ENCODE measurements at places on chromosomes 7 and 10.
A peak's percentile ranks its signal among the peaks of the same experiment; 100 is the strongest.

DNA sequence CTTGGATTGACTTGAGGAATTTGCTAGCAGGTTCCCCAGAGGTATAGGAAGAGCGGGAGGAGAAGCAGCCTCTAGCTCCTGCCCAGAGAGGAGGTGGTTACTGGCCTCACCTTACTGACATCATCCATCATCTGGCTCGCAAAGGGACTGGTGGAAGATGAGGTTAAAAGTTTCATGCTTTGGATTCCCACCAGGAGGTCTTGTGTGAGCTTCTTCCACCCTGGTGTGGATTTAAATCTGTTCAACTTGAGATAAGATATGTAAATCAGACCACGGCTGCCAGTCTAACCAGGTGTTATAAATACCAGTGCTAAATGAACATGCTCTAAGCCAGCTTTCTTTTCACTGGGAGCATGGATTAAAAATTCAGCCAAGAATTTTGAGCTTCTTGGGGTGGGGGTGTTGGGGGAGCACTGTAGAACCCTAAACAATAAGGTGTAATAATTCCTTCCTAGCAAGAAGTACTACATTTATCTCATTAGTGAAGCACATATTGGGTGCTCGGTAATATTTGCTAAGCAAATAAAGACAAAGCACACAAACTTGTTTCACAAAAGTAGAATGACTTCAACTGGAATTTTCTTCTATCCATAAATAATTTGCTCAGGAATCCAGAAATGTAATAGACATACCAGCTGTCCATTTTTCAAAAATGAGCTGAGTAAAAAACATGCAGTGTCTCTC lies 7.8 kb downstream of the PROSER2 start:
- peak; percentile 33 for DNase-seq

- peak; percentile 9 for DNase-seq
Observed at GRCh38 chr10:6050801-6051445, 11.2 kb downstream of the IL2RA start.

GRCh38 chr7:134548877-134549276 lies at the start of gene AKR1B15:
Gene AKR1B15 (plus strand): TSS chr7:134549110. CDS start chr7:134564620, 15,510 bp downstream.
- no peak for DNase-seq

DNA sequence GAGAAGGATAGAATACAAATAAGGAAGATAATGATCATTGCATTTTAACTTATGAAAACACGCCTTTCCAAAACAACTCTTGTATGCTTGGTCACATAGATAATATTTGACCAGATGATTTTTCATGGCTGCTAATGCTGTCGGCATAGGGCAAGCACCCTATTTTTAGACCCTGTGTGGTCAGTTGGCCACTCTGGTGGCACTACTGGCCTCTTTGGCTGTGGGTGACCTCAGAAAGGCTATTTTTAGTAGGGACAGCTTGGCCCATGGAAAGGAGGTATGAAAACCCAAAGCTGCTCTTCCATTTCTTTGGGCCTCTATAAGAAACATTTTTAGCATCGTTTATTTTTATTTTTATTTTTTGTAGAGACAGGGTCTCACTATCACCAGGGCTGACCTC lies 12.3 kb downstream of the BMPER start:
- no peak for DNase-seq

- no peak for DNase-seq
Observed at GRCh38 chr10:116141246-116141645, 131.8 kb downstream of the GFRA1 start.

- no peak for DNase-seq
Observed at GRCh38 chr7:106288263-106288662, 3.5 kb upstream of the NAMPT start.

DNA sequence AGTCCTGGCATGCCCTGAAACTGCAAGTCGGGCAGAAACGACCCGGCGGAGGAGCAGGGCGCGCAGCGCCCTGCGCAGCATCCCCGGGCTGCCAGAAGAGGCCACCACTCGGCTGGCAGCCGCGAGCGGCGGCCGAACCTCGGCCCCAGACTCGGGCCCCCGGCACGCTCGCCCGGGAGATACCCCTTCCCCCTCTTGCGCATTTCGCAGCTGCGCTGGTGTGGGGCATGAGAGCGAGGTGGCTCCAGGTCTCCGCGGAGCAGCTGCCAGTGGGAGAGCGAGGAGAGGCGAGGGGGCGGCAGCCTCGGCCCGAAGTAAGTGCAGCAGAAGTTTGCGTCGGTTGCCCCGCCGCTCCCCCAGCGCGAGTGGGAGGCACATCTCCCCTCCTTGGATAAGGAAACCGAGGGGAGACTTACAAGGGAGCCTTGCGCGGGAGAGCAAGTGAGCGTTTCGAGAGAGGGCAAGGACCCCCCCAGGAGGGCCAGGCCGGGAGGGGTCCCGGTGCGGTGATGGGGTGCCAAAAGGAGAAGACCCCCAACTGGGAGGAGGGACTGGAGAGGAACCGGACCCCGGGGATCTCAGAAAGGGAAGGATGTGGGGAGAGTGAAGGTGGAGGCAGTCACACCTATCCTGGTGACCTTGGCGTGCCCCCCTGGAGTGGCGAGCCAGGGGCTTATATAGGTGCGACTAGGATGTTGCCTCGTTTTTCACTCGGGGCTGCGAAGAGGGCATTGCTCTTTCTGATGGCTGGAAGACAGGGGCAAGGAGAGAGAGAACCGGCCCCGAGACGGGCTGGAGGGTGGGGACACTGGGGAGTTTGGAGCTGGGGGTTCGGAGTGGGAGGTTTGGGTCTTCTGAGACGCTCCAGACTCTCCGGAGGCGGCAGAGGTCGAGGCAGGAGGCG lies 256.3 kb downstream of the OTUD1 start:
- no peak for DNase-seq

DNA sequence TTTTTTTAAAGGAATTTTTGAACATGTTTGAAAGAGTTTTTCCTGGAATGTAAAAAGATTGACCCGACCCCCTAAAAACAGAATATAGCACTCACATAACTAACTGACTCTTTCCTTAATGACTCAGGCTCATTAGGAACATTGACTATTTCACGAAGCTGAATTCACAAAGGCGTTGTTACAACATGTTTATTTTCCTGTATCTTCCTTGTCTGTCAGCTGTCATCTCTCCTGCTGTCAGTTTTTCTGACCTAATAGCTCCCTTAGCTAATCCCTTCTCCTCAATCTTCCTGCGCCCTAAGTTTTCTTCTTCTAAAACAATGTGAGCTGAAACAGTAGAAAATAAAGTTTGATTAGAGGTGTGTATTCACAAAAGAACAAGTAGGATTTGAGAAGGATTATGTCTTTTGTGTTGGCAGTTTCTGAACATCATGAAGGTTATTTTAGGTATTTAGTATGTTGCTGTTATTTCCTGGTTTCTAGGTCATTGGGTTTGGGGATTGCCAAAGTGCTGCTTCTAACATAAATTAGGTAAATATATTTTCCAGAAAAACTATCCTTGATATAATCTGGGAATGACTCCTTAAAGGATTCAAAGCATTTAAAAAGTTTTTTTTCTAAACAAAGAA lies 4.6 kb upstream of the MDFIC start:
- no peak for DNase-seq

- no peak for DNase-seq
Observed at GRCh38 chr7:135859538-135859937, 110.9 kb upstream of the FAM180A start.

DNA sequence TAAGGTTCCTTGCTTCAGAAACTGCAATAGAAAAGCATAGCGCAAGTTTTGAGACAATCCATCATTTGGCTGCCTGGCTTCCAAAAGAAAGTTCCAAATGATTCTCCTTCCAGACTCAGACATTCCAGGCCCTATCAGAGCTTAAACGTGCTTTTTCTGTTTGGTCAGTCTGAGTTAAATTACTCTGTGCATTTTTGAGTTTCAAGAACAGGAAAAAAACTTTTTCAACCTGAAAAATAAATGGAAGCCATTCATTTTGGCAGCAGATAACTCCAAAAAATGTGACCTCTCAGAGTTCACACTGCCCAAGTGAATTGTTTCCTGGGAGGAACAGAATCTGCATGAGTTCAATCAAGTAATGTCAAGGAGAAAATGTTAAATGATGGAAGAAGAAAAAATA lies 354.2 kb downstream of the CXCL12 start:
- DNase-seq, result no peak

- DNase-seq, result peak; percentile 39
Observed at GRCh38 chr7:101172854-101173751, 7.0 kb downstream of the NAT16 start.

GRCh38 chr7:100071018-100071723 lies 10.4 kb downstream of the ZNF3 start:
- DNase-seq, result no peak

DNA sequence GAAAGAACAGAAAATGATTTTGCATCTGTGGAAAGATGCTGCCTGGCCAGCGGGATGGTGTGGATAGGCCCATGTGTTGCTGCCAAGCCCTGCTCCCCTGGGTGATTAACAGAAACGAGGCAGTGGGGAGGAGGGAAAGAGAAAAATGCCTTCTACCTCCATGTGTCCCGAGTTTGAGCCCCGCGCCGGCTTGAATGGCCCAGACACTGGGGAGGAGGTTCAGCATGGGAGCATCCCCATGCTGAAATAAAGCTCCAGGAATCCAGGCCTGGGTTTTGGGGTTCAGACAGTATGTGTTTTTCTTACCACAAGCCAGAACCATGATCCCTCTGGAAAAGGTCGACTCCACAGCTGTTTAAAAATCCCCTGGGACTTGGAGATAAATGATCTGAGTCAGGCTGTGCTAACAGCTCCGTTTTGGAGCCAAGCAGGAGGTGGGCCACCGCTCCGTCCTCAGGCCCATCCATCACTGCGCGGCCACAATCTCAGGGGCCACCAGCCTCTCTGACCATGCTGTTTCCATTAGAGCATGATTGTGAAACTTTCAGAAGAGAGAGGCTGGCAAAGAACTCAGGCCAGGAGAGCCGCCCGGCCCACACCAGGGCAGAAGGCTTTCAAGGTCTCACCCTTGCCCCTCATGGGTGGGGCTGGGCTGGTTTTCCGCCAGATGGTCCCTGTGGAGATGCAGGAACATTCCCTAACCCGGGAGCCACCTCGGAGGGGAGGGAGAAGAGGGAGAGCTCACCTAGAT lies 299.7 kb downstream of the ZEB1 start:
- DNase-seq, result no peak

DNA sequence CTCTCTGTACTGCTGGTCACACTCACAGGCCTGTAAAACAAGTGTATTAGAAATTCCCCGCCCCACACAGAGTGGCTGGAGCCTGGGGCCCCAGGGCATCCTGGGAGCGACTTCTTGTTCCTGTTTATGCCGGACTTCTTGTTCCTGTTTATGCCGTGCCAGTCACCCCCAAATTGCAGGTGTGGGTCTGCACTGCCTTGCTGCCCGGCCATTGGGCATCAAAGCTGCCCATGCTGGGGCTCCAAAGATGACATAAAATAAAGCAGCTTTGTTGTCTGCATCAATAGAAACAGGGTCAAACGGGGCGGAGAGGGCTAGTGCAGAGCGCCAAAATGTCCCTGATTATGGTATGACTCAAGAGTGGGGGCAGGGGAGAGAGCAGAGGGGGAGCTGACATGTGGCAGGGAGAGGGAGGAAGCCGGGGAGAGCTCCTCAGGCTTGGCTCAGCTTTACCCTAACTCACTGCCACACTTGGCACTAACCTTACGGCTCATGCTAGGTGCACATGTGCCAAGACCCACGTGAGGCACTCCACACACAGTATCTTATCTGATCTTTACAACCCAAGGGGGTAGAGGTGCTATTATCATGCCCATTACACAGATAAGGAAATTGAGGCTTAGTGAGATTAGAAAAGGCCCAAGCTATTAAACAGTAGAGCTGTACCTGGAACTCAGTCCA lies 98.4 kb downstream of the PIP4K2A start:
- DNase-seq, result no peak

GRCh38 chr7:144516729-144517525 lies 113.4 kb upstream of the NOBOX start:
- no peak for DNase-seq

DNA sequence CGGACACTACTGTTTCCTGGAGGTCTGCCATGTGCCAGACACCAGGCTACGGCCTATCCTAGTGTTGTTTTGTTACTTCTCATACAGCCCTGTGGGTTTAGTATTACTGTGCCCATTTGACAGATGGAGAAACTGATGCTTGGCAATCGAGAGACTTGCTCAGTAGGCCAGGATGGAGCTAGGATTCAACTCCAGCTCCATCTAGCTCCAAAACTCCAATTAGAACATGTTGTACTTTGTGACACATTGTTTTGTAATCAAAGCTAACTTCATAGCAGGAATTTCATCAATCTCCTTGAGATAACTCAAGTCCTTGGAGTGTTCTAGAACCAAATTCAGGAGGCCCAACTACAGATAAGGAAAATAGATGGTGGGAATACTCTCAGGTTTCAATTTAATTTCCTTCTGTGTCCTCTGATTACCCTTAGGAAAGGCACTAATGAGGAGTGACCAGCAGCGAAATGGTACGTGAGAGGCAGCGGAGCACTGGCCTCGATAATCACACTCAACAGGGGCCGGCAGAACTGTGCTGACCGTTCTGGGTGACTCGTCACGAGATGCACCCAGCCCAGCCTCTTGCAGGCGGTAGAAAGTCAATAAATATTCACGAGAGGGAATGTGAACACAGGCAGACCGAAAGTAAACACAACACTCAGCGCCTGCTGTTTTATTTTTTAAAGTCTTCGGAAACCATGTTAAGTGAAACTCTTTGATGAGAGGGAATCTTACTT lies 269.6 kb upstream of the NEBL start:
- no peak for DNase-seq

DNA sequence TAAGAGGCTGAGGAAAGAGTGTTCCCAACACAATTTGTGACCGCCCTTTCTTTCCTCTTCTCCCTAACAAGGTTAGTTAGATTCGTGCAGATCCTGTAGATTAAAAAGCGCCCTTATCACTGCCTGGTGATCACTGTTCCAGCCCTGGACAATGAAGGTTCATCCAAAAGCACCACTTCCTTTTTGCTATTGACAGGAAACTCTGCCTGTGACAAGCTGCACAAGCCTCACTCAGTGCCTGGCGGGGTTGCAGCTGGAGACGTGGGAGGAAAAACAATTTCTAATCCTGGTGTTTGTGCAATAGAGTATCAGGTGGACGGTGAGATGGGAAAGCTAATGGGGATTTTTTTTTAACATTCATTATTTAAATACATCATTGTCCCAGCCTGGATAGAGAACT lies 105.9 kb upstream of the CAV2 start:
- peak; percentile 36 for DNase-seq

DNA sequence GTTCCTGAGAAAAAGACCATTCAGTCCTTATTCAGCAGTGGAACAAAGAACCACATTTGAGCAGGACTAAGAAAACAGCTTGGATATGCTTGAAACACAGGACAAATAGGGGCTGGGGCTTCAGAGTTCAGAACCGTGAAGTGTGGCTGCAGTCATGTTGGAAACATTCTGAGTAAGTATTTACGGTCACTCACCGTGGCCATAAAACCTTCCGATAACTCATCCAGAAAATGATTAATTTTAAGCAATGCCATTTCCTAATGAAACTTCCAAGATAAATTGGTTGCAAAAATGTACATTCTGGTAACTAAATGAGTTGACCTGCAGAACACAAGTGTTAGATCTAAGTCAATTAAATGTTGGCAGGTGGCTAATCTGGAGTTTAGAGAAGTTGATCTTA lies 279.2 kb downstream of the CXCL12 start:
- peak; percentile 15 for DNase-seq

GRCh38 chr7:7919449-7919945 lies 49.1 kb upstream of the GLCCI1 start:
- no peak for DNase-seq

DNA sequence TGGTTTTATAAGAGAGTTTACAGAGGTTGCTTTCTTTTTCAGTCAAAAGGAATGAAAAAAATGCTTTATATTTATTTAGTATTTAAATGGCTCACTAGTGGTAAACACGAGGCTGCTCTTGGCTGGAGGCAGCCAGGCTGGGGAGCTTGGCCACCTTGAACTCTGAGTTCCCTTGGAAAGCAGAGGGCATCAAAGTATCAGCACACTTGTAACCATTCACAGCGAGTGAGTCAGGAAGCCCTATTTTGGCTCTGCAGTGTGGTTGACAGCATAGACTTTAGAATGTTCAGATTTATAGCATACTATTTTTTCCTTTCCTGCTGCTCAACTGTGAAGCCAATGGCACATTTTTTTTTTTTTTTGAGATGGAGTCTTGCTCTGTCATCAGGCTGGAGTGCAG lies 51.6 kb downstream of the CYCS start:
- peak; percentile 35 for DNase-seq
